ENCODE measurements at places on chromosomes 1 and 21.

DNA sequence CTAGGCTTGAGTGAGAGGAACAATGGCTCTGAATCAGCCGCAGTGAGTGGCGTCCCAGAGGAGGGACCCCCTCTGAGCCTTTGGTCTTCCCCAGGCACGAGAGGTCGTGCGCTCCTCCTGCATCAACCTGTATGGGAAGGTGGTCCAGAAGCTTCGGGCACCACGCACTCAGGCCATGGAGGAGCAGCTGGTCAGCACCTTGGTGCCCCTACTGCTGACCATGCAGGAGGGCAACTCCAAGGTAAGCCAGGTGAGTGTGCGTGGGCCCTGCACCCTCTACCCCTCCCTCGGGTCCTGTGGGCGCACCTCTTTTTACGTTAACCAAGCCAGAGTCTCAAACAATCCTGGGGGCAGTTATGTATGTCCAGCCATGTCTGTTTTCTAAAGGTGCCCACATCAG, 13.7 kb upstream of the TTC4 start:
- DNase-seq = no peak

- peak; percentile 78 for DNase-seq
Observed at GRCh38 chr21:42939582-42940413, 14.4 kb upstream of the ERVH48-1 start.

- DNase-seq = no peak
Observed at GRCh38 chr1:112004076-112004475, 14.6 kb upstream of the KCND3 start.

- DNase-seq = no peak
Observed at GRCh38 chr1:165882168-165882837, 54.9 kb downstream of the UCK2 start.

- no peak for DNase-seq
Observed at GRCh38 chr1:197440715-197441114, 172.7 kb downstream of the CRB1 start.

DNA sequence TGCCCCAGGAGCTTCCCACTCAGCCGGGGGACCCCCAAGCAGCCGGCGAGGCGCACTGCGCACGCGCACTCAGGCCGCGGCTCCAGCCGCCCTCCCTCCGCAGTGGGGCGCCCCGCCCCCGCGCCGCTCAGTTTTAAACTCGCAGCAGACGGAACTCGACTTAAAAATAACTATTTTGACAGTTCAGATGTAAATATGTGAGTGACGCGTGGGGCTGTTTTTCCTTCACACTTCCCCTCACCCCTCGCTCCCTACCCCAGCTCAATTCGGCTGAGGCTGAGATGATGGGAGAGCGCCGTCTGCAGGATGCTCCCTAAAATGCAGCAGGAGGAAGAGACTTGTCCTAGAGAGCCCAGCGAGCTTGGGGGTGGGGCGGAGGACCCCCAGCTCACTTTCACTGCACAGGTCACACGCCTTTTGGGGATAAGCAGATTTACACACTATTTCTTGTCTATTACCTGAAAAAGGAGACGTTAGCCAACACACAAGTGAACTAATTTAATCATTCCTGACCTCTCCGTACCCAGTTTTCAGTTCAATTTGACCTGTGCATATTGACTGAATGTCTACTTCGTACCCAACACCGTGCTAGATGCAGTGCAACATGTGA, 8.9 kb upstream of the LEMD1 start:
- DNase-seq = peak; percentile 65
